ENCODE measurements at places on chromosomes 7 and 10.

- no peak for DNase-seq
These were observed 37.1 kb downstream of the ATXN7L1 start for GRCh38 chr7:105839266-105839665.

DNA sequence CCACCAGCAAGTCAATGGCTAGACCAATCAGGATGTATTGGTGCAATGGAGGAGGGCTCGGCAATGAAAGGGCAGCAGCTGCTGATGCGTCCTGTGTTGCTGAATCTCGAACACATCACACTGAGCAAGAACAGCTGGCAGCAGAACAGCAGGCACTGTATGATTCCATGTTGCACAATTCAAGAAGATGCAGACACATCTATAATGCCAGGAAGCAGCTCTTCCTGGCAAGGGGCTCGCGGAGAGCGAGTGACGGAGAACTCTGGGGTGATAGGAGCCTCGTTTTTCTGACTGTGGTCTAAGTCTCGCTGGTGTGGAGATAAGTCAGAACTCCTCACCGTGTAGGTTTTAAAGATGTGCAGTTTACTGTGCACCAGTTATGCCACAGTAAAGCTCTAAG lies 24.8 kb upstream of the PFKP start:
- DNase-seq: no peak

GRCh38 chr7:94129443-94130140 lies 125.4 kb upstream of the BET1 start:
- no peak for DNase-seq

DNA sequence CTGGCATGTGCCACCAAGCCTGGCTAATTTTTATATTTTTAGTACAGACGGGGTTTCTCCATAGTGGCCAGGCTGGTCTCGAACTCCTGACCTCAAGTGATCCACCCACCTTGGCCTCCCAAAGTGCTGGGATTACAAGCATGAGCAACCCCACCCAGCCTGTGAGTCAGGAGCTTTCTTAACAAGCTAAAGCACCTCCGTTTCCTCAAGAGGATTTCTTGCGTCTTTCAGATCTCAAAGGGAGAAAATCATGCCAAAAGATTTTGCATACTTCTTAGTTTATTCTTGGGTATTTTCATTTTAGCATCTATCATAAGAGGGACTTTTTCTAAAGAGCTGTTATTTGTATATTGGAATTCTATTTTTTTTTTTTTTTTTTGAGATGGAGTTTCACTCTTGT lies 47.9 kb upstream of the FOXK1 start:
- DNase-seq: no peak

- DNase-seq: no peak
These were observed 141.6 kb downstream of the C1GALT1 start for GRCh38 chr7:7323921-7324320.

DNA sequence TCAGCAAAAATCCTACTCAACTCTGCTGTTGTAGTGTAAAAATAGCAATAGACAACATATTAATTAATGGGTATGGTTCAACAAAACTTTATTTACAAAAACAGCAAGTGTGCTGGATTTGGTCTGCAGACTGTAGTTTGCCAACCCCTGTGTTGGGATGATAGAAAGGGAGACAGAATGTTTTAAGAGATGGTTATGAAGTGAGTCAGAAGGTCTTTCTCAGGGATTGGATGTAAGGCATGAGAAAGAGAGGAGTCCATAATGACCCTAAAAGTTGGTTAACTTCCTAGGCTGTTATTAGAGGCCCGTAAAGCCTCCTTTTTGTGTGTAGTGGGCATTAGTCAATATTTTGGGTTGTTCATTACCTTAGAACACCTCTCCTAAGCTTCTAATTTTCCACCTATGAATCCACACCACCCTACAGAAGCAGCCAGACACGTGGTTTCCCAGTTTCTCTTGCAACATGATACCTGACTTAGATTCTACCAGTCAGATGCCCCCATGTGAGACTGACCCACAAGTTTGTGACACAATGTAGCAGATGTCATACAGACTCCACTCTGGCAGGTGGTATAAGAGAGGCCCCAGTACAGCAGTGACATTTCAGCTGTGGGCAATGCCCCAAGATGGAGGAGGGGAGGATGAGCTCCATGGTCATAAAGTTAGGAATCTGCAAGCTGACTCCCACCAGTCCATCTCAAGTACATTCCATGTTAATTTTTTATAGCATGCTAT lies 1015.6 kb downstream of the KCNMA1 start:
- no peak for DNase-seq

- DNase-seq: no peak
These were observed 66.8 kb downstream of the PCGF5 start for GRCh38 chr10:91287276-91287675.

GRCh38 chr7:142807855-142808460 lies 37.2 kb downstream of the PRSS2 start:
- no peak for DNase-seq

- no peak for DNase-seq
These were observed 95.8 kb downstream of the HIP1 start for GRCh38 chr7:75642810-75643486.

DNA sequence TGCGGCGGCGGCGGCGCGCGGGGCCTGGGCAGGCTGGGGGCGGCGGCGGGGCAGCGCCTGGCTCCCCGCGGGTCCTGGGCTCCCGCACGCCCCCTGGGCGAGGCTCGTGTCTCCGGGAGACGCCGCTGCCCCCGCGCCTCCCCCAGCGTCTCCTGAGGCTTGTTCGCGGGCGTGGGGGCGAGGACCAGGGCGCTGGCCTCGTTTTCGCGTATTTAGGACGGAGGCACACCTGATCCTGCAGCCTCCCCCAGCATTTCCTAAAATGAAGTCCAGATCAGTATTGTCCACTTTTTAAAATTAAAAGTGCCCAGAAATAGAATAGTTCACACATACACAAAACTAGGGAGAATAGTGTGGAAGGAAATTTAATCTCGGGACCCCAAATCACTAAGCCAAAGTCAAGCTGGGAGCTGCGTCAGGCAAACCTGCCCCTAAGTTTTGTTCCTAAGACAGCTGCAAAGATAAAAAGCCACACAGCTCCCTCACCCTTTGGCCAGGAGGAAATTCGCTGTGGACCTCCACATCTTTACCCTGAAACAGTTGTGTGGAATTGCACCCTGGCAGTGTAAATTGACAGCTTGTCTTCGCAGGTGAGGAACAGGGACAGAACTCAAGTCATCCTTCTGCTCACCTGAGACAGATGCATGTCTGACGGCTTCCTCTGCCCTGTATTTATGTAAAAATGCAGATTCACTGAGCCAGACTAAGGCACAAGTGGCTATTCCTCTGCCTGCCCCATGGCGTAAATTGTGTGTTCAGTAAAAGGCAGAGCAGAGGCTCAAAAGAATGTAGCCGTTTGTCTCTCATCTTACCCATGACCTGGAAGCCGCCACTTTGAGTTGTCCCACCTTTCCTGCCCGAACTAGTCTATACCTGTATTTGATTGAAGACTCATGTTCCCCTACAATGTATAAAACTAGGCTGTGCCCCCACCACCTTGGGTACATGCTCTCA lies 740 bp downstream of the GALNT11 start:
- no peak for DNase-seq

- no peak for DNase-seq
These were observed 229.3 kb downstream of the DNAJB6 start for GRCh38 chr7:157565981-157566630.

- DNase-seq: no peak
These were observed at the start of gene PROSER2 for GRCh38 chr10:11823122-11823988. PROSER2 (plus strand) TSS chr10:11823356; CDS start chr10:11852078, 28,722 bp downstream.

- no peak for DNase-seq
These were observed 378.9 kb upstream of the AUTS2 start for GRCh38 chr7:69219381-69219780.

DNA sequence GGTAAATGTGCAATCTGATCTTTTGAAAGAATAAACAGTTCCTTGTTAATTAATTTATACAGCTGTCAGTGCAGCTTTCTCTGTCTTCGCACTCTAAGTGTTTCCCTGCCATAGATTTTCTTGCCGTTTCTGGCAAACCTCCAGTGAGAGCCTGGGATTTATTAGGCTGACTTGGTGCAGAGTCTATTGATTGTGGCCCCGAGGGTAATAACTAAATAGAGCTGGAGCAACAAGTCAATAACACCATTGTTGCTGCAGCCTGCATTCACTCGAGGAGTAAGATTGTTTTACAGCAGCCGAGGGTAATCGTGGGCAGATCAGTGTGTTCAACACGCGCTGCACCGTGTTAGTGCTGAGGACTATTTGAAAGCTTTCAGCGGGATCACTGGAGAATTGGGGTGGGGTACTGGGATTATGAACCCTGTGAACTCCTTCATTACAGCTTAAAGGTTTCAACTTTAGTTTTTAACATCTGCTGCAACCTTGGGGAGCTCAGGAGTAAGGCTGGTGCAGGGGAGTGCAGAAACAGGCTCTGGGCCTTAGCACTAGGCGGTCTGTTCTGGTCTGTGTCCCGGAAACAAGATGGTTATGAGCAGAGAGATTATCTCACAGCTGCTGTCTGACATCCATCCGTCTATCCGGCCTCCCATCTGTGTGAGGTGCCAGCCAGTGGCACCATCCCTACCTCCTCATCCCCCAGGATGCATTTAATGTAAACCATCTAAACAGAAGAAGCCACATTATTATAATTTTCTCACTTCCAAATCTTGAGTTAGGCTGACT lies 174.0 kb upstream of the TCF7L2 start:
- DNase-seq: no peak

GRCh38 chr10:43201545-43202131 lies 63.4 kb downstream of the CSGALNACT2 start:
- DNase-seq: no peak

DNA sequence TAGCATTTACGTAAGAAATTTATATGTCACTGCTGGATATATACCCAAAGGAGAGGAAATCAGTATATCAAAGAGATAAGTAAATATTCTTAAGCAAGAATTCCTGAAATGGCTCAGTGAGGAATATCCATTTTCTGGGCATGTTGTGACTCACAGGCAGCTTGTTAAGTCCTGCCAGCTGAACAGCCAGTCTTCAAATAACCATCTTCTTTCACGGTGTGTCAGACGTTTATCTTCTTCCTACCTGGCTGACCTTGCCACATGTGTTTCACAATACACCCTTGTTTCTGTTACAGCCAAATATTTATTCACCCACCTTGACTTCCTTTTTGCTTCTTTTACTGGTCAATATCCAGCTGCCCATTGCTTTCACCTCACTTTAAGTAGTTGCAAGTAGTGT lies 648.1 kb downstream of the ANKRD7 start:
- no peak for DNase-seq

DNA sequence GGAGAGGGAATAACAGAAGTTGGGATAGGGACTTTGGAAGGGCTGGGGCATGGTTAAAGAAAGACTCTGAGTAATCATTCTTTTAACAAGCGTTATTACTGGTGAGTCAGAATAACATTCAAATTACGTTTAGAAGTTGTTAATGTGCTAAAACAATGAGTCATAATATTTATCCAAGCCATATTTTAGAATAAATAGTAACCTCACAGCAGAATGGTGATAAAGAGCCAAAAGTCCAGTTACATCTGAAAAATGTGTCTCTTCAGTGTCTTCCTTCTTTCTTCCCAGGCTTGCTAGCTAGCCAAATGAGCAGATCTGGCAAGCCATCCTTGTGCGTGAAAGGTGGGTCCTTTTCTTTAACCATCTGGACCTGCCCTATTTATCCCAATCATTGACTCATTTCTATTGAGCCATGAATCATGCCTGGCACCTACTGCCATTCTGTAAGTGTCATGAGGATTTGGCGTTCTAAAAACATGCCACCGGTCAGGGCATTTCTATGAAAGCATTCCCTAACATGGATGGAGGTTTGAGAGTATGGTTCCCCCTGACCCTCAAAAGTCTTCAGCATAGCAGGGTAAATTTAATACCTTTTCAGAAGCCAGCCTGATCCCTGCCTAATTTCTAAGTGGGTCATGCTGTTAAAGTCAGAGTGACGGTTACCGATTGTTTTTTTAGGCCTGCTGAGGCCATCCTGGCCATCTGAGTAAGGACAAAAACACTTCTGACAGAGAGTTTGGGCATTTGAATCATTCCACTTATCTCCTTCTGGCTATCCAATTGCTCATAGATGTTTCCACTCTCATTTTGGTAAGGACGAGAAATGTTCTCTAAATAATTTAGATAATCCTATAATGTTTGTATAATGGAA lies 26.9 kb downstream of the MYPN start:
- peak; percentile 6 for DNase-seq

GRCh38 chr7:50808282-50808888 lies 25.7 kb upstream of the GRB10 start:
- no peak for DNase-seq

DNA sequence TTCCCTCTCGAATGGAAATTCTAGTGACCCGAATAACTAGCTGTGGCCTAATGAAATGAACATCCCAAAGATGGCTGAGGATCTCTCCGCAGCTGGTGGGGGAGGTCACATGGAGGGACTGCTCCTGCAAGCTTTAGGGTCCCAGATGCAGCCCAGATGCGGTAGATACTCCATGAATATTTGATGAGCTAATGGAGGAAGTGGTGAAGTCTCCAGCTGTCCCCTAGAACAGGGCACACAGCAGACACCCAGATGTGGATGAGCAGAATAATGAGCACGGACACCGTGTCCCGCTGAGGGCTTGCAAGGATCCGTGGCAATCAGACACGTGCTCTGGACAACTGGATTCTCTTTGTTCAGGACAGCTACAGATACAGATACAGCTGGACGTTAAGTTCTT lies 59.2 kb downstream of the DENND2A start:
- DNase-seq: no peak
